DMS79 treated with DMSO at 0.1 percent for 48 hours (cell line): ENCODE measurements at places on chromosomes 2 and 18.

DNA sequence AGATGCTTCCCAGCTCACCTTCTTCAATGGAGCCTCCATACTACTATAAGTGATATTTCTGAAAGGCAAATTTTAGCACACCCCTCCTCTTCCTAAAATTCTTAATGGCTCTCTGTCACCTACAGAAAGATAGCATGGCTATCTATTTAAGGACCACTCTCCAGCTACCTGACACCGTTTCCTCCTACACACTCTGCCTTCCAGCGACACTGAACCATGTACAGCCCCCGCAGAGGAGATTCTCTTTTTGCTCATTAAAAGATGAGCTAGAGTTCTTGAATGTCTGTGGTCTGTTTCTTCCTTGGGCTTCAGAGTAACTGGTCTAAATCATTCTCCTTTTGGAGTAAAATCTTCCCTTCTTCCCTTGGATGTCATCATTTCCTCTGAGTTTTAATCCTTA, 38.4 kb upstream of the GAREM1 start:
- no peak for DNase-seq

DNA sequence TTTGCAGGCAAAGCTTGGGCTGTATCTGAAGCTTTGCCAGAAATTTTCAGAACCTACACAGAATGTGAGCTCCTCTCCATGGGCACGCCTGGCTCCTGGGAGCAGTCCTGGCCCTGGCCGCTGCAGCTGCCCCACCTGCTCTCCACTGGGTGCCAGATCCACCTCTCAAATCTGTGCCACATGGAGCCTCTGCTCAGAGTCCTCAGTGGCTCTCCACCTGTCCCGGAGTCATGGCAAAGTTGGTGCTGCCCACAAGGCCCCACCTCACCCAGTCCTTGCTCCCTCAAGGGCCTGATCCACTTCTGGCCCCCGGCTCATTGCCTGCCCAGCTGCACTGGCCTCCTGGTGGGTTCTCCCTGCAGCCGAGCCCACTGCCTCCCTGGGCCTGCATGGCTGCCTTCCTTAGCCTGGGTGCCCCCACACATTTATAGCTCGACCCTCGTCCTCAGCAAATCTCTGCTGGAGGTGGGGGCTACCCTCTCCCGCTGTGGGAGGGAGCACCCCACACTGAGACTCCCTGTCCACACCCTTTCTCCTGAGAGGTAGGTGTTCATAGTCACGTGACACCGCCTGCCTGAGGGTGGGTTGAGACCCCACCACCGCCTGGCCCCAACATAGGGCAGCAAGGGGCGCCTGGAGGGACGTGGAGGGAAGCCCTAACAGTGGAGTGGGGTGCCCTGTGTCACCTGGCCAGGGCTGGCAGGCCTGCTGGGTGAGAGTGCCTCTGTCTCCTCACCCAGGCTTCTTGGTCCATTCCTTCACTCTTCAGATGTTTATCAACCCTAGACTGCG, 224.1 kb downstream of the SH3RF3 start:
- no peak for DNase-seq

DNA sequence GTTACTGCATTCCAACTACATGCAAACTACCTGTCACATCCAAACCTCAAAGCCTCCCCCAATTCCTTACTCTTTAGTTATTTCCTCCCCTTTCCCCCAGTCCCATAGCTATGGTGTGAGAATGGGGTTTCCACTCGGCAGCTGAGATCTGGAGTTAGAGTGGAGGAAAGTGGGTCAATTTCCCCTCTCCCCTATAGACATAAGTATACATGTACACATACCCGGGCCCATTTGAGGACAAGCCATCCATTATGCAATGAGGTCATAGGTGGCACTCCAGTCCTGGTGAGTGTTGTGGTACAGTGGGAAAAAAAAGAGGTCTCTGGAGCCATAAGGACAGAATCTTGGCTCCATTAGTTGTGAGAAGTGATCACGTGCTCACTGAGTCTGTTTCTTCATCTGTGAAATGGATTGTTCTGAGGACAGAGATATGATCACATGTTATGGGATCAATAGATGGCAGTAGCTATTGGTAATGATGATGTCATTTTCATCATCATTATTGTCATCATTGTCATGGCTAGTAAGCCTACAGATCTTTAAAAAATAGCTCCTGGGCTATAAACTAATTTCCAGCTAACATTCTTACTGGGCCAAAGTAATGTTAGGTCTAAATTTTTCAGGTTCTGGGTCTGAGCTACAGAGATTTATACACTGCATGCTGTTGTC, 119.0 kb downstream of the BCL2L11 start:
- no peak for DNase-seq

DNA sequence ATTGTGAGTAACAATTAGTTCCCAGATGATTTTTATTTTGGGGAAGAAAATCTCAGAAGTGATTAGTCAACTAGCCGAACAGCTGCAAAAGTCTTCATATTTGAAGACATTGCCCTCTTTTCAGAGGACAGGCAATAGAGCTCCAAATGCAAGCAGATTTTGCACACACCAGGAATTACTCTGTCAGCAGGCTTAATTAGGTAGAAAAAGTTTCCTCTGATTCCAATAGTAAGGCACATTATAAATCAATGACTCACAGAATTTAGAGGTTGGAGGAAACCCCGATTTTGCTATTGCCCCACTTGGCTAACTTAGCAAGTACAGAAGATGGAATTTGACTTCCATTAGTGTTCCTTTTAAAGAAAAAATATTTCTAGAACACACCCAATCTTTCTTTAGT, 30.7 kb upstream of the SCN1A start:
- no peak for DNase-seq

- no peak for DNase-seq
Observed at GRCh38 chr18:36771245-36771644, 57.6 kb downstream of the TPGS2 start.

GRCh38 chr2:127637236-127637630, 8.7 kb upstream of the GPR17 start:
- DNase-seq: no peak

DNA sequence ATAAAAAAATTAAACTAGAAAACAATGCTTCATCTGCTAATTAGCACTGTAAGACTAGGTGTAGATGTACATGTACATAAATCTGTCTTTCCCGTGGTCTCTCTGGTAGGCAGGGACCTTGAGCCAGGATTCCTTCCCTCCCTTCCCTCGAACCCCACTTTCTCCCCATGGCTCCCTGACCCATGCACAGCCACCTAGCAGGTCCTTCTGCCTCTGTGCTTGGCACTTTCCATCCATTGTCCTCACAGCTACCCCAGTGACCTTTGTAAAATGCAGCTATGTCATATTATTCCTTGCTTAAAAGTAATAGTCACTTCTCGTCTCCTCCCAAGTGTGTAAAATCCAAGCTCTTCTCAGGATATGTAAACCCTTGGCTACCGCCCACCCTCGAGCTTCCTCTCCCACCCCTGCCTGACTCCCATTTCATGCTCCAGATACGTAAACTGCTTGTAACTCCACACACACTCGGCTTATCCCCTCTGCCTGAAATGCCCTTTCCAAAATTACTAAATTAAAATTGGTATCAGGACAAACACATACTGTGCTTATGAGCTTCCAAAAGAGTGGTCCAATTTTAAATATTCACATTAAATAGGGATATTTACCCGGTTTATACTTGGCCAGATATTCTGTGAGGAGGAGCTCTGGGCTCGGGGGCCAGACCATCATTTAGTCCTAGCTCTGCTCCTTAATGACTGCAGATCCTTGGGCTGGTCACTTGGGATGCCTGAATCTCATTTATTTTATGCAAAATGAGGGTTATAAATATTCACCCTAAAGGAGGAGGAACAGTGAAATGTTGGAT, 54.0 kb upstream of the RALBP1 start:
- DNase-seq: no peak

DNA sequence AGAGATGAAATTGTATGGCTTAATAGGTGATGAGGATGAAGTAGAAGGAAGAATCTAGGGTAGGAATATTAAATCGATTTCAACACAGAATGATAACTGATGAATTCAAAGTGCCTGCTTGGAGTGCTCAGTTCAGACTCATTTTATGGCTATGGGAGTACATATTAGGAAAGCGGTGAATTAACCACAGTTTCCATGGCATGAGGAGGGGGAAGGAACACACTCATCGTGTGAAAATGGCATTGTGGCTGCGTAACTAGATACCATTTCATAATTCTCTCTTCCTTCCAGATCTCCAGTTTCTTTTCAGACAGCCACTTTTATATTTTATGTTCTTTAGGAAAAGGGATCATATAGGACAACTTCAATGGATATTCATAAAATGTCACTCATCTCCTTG, 232.3 kb upstream of the KCNJ3 start:
- no peak for DNase-seq

GRCh38 chr2:157363612-157364101, 38.0 kb upstream of the ERMN start:
- DNase-seq: no peak

DNA sequence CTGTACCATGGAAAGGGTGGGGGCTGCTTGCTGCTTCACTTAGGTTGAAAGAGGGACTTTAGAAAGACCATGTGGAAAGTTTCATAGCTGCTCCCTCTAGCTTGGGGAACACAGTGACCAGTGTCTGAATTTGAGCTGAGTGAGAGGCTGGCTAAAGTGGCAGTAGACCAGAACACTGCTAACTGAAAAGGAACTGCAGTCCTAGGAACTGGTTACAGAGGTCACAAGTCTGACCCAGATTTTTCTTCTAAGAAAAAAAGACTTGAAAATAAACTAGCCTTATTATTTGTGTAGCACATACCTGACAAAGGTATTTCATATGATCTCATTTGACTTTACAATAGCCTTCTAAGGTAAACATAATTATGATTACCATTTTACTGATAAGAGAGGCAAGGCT, 153.6 kb downstream of the FSHR start:
- DNase-seq: no peak

DNA sequence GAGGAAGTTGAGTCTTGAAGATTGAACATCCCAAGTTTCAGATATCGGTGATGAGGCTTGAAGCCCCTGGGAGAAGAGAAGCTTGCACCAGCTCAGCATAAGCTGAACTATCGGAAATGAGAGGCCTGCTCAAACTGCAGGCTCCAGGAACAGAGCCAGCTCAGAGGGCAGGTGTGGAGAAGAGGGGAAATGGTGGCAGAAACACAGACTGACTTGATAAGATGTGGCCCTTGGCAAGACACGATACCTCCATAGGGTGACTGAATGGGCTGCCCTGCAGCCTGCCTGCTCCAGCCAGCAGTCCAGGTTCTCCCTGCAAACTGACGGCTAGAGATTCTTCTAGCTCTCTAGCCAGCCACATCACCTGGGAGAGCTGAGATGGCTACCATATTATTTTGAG, 86.6 kb downstream of the MYT1L start:
- no peak for DNase-seq

DNA sequence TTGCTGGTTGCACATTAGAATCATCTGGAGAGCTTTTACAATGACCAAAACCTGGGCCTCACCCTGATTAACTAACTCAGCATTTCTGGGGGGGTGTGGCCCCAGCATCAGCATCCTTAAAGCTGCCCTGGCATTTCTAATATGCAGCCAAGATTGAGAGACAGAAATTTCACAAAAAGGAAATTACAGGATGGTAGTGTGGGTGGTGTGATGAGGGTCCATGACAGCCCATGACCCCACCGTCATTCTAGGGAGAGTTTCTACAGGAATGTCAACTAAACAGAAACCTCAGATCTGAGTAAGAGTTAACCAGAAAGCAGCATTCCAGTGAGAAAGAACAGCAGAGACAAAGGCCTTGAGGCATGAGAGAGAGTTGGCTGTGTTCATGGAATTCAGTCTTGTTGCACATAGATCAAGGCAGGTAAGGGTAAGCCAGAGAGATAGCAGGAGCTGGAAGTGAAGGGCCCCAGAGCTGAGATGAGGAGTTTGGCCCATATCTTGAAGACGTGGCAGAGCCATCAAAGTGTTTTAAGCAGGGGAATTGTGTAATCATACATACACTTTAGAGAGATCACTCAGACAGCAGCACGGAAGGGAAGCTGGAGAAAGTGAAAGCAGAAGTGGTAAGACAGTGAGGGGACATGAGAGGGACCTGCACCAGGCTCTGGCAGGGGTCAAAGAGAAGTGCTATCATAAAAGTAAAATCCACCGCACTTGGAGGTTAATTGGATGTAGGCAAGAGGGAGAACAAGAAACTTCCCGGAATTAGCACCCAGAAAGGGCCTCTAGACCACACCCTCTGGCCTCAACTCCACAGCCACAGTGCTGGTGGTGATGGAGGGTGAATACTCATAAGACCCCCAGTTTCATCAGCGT, 7.8 kb upstream of the TRABD2A start:
- peak; percentile 13 for DNase-seq

DNA sequence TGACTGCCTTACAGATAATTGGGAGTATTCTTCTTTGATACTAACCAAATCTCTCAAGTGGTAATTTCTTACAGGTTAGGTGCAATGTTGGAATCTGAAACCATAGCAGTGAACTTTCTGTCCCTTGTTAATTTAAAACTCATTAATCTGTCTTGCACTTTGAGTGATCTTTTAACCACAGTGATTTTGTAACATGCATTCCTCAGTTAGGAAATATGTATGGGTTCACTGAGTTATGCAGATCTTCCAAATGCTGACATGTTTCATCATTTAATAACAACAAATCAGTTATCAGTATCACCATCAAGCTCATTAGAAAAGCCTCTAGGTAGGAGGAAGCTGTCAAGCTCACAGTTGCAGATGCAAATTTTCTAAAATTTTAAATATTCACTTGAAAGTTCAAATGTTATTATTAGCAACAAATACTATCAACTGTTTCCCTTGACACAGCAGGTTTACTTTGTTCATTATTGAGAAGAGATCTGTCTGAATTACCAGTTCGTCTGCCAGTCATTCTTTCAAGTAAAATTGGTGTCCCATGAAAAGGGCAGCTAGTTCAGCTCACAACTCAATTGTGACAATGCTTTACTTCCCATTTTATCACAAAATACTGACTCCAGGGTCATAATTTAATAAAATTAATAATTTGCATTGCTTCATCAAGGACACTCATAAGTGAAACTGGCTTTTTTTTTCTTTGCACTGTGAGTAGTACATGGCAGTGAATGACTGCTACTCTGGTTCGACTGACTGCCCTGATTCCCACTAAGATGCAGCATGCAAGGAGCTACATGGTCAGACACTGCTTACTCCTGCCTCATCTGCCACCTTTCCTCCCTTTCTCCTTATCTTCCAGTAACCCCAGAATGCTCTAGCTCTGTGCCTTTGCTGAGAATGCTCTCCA, 31.6 kb downstream of the SUCLG1 start:
- no peak for DNase-seq
